ENCODE measurements at places on chromosomes 6 and 20.

- no peak for DNase-seq
These were observed 96.0 kb downstream of the PSMB1 start for GRCh38 chr6:170456886-170457698.

DNA sequence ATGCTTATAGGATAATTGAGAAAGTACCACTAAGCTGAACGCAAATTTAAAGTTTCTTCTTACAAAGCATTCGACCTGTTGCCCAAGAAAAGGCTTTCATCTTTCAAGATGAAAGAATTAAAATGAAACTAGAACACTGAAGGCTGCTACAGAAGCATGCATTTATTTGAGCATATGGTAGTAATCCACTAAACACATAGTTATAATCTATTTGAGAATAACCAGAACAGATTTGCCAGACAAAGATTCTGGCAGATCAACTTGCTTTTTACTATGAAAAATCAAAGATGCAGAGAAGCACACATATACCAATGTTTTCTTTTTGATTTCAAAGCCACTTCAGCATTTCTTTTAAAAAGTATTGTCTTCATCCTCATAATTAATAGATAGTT, 412.2 kb downstream of the UTRN start:
- no peak for DNase-seq

DNA sequence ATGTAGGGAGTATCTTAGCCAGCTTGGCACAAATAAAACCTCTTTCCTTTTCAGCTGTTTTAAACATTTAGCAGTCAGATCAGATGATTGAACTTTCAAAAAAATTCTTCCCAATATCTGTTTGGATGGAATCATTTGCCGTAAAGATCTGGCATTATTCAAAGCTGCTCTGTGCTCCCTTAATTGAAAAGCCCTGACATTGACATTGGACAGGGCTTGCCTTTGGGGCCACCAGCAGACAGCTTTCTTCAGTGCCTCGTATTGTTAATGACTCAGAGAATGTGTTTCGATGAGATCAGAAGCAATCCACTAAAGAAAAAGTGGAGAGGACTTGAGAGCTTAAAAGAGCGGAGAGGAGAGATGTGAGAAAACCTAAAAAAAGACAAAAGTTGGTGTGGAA, 343.5 kb downstream of the NRN1 start:
- no peak for DNase-seq

- DNase-seq, result no peak
These were observed 49.6 kb downstream of the DCBLD1 start for GRCh38 chr6:117531809-117532725.

DNA sequence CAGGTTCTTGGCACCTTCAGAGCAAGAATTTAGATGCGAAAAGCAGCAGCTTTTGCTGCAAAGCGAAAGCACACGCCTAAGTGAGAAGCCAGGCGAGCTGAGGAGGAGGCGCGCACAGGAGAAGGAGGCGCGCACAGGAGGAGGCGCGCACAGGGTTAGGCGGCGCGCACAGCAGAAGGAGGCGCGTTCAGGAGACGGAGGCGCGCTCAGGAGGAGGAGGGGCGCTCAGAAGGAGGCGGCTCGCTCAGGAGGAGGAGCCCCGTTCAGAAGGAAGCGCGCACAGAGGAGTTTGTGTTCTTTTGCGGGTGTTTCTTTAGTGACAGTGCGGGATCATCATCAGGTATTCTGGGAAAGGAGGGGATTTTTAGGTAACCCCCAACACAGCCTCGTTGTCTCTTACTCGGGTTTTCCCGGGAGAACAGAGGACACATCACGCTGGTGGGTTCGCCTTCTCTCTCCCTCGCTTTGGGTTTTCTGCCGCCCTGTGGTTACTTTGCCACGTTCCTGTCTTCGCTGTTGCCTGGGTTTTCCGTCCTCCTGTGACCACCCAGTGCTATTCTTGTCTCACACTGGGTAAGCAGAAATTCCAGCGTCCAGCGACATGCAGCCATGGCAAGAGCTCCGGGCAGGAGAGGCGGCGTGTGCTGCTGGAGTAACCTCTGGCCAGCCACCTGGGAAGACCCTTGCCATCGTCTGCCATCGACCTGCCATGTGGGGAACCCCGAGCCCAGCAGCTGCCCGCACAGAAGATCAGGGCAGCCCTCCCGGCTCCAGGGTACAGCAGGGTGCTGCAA, 47.0 kb downstream of the WDR27 start:
- peak; percentile 78 for DNase-seq

- DNase-seq, result no peak
These were observed 111.6 kb downstream of the RTN4IP1 start for GRCh38 chr6:106517706-106518105.

GRCh38 chr20:48761874-48762273, 65.9 kb downstream of the PREX1 start:
- no peak for DNase-seq

- no peak for DNase-seq
These were observed 140.8 kb downstream of the SLC16A10 start for GRCh38 chr6:111228094-111228493.

DNA sequence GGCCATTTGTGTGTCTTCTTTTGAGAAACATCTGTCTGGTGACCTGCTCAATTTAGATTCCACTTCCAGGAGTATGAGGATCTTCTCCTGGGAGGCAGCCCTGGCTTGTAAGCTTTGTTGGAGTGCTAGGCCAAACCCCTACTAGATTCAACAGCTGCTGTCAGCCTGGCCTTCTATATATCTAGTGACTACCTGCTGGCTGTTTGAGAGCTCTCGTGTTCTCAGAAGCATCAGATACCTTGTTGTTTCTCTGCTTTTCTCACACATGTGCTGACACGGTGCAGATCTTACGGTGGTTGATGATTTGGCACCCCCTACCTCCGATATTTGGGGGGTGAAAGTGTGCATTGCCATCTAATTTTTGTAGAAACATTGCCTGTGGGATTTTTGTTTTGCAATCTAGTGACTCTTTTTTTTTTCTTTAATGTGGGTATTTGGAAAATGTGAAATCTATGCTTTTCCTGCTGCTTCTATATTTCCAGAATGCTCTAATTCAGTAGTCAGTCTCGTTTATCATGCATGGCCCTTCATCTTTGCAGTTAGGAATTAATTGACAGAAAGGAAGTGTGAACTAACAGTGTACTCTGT, 4.7 kb downstream of the CCN2 start:
- peak; percentile 36 for DNase-seq

- peak; percentile 88 for DNase-seq
These were observed 91.8 kb upstream of the NHSL1 start for GRCh38 chr6:138590796-138591709.

DNA sequence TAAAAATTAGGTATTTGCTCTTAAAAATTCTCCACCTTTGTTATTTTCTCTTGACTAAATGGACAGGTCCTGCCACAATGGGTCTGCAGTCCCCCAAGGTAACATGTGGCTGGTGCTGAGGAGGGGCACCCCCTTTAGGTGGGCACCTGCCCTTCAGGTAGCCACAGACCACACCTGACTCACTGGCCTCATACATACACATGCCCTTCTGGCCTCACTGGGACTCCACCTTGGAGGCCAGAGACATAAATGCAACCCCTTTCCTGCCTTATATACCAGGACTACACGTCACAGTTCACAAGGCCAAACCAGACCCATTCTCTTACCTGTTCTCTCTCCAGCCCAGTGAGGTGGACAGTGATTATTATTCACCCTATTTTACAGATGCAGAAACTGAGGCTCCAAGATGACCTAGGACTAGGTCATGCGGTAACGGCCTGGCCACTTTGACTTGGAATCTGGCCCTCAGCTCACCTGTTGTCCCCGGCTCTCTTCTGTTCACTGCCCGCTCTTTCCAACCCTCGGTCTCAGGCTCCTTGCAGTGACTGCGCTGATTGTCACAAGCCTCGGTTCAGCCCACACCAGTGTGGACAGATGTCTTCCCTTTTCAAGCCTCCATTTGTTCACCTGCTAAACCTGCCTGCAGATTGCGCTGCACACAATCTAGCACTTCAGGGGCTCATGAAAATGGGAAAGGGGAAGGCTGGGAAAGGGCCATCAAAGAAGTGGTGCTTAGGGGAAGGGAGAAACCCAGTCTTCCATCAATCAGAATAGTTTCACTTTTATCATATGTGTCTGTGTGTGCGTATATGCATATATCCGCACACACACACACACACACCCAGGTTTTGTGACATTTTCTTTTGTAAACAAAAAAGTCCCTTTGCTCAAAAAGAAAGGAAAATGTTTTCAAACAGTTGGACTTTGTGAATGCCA, 121.7 kb downstream of the BCAS1 start:
- no peak for DNase-seq

DNA sequence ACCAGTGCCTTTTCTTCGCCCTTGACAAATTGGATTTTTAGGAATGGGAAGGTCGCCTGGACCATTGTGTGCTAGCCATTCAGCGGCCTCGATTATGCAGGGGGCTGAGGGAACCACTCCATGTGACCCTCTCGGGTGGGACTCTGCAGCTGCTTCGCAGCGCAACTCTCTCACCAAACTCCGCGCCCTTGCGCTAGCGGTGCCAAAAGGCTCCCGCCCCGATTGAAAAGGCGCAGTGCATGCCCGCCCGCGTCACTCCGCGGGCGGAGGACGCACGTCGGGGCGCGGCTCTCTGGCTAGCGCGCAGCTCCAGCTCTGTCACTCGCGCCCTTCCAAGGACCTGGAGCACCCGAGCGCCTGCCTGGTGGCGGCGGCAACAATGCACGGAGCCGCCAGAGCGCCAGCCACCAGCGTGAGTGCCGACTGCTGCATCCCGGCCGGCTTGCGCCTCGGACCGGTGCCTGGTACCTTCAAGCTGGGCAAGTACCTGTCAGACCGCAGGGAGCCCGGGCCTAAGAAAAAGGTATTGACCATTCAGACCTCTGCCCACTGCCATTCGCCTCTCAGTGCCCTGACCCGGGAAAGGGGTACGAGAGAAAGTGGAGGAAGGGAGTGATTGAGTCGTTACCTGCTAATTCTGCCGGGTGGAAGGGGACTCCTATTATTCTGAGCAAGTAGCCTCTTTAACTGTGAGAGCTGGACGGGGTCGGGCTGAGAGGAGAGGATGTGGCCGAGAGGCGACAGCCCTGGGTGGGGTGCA, at the start of gene PRDM13:
PRDM13 (plus strand) TSS at position 178 of the 760 bp plus-strand sequence; CDS start at position 380, 202 bp downstream.
- DNase-seq, result no peak

DNA sequence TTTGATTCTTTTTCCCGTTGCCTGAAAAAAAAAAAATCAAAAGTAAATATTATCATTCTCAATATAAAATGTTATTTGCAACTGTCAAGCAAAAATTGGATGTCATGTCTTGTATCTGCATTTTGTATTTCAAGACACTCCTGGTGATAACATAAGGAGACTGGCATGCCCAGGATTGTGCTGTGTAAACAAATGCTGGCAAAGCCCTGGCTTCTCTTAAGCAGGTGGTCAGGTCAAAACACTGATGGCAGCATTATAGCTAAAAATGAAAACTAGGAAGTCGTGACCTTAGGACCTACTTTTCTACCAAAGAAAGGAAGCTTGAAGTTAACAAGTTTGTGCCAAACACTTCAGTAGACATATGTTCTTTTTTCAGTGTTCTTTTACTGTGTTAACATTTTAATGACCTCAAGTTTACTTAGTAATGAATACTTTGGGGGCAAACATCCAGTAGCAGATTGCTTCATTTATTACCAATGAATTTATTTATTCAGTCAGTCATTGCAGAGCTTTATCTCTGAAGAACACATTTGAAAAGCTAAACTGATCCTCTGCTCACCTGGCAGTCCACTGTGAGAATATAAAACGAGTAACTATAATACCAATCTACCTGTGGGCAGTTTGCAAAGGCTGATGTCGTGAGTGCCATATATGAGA, 243.1 kb upstream of the FLRT3 start:
- no peak for DNase-seq

DNA sequence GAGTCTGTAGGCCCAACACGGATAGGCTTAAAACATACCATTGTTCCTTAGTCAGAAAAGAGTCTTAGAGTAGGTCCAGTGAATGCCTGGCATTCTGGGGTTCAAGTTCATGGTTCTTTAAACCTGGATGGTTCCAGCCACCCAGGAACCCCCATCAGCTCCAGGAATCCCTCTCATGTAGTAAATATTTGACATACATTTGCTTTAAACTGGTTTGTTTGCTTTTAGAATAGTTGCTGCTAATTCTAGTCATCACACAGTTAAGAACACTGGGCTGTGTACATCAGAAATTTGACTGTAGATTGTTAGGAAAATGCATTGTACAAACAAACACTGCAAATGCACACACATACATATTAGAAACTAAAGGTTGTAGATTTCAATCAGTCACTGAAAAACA, 30.6 kb upstream of the PBOV1 start:
- DNase-seq, result no peak

GRCh38 chr6:128112494-128112893, 211.6 kb upstream of the THEMIS start:
- DNase-seq, result no peak

DNA sequence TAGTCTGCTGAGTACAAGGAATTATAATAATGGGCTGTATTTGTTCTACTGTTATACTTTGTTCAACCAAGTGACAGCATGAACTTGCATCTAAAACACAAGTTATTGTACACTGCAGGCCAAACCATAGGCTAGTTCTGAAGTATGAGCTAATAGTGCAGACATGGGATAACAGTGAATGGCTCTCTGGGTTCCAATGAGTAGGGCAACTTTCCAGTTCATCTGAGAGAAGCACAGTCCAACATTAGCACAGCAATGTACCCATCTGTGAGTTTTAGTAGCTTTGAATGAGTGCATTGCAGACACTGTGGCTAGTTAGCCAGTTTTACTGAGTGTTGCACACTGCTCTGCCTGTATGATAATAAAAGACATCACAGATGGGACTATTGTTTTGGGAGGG, 56.5 kb upstream of the FUT9 start:
- no peak for DNase-seq

GRCh38 chr6:113819169-113819830, 37.8 kb upstream of the MARCKS start:
- DNase-seq, result no peak

GRCh38 chr6:148657048-148657447, 89.8 kb upstream of the UST start:
- peak; percentile 50 for DNase-seq

- peak; percentile 17 for DNase-seq
These were observed 28.4 kb downstream of the HLA-C start for GRCh38 chr6:31243508-31243907.

- DNase-seq, result peak; percentile 97
These were observed 46.8 kb upstream of the FAM83C start for GRCh38 chr20:35339007-35339406.

- peak; percentile 76 for DNase-seq
These were observed 140.8 kb downstream of the ALDH8A1 start for GRCh38 chr6:134809130-134809529.

- peak; percentile 78 for DNase-seq
These were observed 146.6 kb downstream of the ZFAND3 start for GRCh38 chr6:37965964-37966676.

GRCh38 chr20:43919686-43920403, 5.2 kb downstream of the TOX2 start:
- DNase-seq, result peak; percentile 34

- DNase-seq, result no peak
These were observed 1.9 kb upstream of the OVOL2 start for GRCh38 chr20:18059603-18060002.
